HTR-8/SVneo (cell line): ENCODE measurements at places on chromosomes 13 and 19.

- no peak for DNase-seq
Measured at GRCh38 chr13:68806125-68806524, 1301.5 kb upstream of the ATXN8OS start.

- no peak for DNase-seq
Measured at GRCh38 chr13:44765001-44765471, 188.9 kb upstream of the TSC22D1 start.

DNA sequence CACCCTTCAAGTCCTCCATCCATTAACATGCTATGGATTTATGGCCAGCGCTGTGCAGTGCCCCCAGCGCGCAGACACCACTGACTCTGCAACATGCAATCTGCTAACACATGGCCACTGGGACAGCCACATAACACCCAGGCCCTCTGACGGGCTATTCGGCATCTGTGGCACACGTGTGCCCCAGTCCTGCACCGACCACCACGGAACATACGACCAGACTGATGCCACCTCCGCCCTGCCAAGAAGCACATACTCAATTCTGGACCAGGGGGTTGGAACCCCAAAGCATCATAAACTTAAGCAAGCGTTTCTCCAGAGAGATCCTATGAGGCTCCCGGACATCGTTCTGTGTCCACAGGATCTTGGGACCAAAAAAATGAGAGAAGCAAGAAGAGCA, 9.8 kb downstream of the STK24 start:
- DNase-seq = no peak

DNA sequence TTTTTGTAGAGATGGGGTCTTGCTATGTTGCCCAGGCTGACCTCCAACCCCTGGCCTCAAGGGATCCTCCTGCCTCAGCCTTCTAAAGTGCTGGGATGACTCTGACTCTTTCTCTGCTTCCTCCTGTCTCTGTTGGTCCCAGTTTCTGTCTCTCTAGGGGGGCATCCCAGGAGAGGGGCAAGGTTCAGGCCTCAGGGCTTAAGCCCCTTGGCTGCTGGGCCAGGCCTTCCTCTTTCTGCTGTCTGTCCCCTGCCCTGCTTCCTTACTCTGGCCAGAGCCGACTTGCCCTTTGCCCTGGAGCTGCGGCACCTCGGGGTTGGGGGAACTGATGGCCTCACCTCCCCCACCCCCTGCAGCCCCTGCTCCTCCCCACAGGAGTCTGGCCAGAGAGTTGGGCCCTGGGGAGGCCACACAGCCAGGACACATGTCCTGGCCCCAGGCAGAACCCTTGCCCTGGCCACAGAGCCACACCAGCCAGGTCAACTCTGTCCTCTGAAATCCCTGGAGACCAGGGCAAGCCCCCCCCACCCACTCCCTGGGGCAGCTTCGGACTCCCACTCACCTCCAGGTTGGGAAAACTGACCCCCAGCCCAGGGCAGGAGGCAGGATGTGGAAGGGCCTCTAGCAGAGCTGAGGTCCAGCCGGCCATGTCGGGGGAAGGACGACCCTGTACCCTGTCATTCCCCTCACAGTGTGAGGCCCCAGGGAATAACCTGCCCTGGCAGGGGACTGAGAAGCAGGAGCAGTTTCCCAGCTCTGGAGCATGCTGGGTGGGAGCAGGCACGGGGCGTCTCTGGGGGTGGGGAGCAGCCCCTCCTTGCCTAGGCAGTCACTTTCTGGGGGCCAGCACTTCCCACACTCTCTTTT, 23.7 kb downstream of the CEBPA start:
- DNase-seq = no peak

DNA sequence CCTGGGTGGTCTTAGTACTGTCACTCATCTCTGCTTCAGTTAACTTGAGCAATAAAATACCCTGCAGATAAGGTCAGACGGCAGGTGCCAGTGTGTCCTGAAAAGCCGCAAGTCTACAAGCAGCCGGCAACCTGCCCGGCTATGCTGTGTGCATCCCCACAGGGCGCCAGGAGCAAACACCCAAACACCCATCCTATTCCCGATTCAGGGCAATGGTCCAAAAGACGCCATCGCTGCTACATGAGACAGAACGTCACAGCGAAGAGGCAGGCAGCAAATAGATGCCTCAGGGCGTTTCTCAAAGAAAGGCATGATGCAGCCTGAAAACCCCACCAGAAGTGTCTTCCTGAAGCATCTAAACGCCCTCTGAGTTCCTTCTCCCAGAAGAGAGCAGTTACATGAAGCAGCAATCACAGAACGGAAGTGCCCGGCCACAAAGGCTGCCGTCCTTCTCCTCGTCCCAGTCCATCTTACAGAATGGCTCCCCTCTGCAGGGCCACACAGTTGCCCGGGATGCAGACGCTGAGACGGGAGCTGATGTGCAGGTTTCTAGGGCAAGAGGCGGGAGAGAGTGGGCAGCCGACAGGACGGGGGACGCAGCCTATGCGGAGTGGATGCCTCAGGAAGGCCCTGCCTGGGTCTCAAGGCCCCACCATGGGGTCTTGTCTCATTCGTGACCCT, 35.1 kb downstream of the RASA3 start:
- DNase-seq = no peak

GRCh38 chr19:1266129-1266915, 2.8 kb upstream of the CIRBP start:
- peak; percentile 76 for DNase-seq

GRCh38 chr19:46860846-46861690, at the start of gene ARHGAP35:
Gene ARHGAP35 (plus strand): TSS chr19:46860997. CDS start chr19:46918676, 57,679 bp downstream.
- no peak for DNase-seq

GRCh38 chr13:88802886-88803285, 1131.7 kb downstream of the SLITRK5 start:
- DNase-seq = no peak

DNA sequence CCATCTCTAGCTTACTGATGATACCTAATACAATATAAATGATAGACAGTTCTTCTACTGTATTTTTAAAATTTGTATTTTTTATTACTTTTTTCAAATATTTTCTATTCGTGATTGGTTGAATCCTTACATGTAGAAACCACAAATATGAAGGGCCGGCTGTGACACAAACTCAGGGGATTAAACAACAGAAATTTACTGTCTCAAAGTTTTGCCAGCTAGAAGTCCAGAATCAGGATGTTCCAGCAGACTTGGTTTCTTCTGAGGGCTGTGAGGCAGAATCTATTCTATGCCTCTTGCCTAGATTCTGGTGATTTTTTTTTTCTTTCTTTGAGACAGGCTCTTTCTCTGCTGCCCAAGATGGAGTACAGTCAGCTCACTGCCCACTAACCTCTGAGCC, 13.8 kb downstream of the FPR1 start:
- no peak for DNase-seq
